ENCODE measurements at places on chromosomes 7 and 10. TPM values are rescaled to one million over a fixed set of nuclear protein-coding genes. Genes with fewer than 3 reads are reported as not detected.
A peak's percentile ranks its signal among the peaks of the same experiment; 100 is the strongest.

DNA sequence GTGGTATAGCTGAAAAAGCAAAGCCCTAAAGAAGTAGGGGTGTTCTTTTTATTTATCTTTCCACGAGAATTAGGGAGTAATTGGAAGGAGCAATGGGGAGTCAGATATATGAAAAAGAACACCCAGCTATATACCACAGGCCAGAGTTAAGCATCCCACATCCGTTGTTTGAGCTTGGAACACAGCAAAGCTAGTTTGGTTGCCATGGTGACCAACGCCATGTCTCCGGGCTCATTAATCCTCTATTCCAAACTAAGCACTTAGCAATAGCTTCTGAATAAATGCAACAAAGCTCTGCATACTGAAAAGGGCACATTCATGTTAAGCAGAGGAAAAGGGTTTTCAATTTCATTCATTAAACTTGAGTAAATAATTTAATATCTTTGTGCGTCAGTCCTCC, 23.5 kb downstream of the ASB4 start:
- no peaks in the 10 kb centered on the region for H3K27me3 ChIP-seq
- H3K4me3 ChIP-seq = no peak overlapping the region
- no peak overlapping the region for H3K27ac ChIP-seq
- no peaks in the 10 kb centered on the region for H3K36me3 ChIP-seq

DNA sequence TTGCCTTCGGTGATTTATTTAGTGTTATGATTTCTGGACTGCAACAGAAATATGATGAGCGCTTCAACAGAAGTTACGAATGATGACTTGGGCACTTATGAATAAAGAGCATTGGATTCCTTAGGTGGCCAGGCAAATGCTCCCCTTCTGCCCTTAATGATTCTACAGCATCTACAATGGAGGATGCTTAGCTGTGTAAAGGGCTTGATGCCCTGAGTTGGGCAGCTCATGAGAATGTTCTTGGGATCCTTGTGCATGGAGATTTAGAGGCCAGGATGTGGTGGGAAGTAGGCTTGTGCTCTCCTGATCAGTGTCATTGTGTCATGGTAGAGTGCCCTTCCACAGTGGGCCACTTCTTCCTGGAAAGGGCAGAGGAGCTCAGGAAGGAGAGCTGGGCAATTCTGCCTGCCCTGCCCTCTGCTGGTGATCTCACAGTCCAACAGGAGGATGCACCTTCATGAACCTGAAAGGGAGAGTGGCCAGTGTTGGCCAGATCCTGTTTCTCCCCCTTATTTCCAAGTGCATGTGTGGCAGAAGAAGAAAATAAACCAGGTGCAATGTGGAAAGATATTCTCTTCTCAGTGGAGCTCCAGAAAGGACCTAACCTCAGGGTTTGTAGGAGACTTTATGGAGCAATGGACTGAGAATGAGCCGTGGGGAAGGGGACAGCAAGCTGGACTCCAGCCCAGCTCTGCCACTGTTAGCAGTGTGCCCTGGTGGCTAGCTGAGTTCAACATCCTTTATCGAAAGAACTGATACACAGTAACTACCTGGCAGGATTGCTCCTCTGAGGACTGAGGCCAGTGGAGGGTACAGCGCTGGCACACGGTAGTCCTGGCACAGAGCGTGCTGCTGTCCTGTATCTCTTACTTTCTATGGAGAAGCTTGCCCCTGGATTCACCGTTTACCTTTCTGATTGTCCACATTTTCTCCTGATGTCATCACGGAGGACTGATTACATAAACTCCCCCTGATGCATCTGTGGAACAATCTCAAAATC, 182.9 kb downstream of the BMPER start:
- H3K27ac ChIP-seq = no peak overlapping the region
- no peaks in the 10 kb centered on the region for H3K4me1 ChIP-seq
- no peak overlapping the region for H3K4me3 ChIP-seq
- DNase-seq = no peak
- H3K27me3 ChIP-seq = no peaks in the 10 kb centered on the region

GRCh38 chr10:124092250-124092859, 1.0 kb downstream of the CHST15 start:
- H3K4me1 ChIP-seq = no peaks in the 10 kb centered on the region
- H3K27me3 ChIP-seq = peaks cover 36% of the 10 kb centered on the region
- no peak for DNase-seq

GRCh38 chr10:102163342-102163989, 11.3 kb downstream of the NOLC1 start:
- H3K27ac ChIP-seq = peak overlapping the region; percentile 47
- peaks cover 3% of the 10 kb centered on the region for H3K4me1 ChIP-seq
- no peak for DNase-seq
- peaks cover 31% of the 10 kb centered on the region for H3K36me3 ChIP-seq

GRCh38 chr10:106500925-106501525, 663.5 kb downstream of the SORCS1 start:
- no peaks in the 10 kb centered on the region for H3K36me3 ChIP-seq
- H3K27ac ChIP-seq = no peak overlapping the region
- no peaks in the 10 kb centered on the region for H3K27me3 ChIP-seq

- DNase-seq = no peak
- H3K27ac ChIP-seq = no peak overlapping the region
- peaks cover 13% of the 10 kb centered on the region for H3K27me3 ChIP-seq
- no peak overlapping the region for H3K4me3 ChIP-seq
- H3K4me1 ChIP-seq = no peaks in the 10 kb centered on the region
Measured at GRCh38 chr10:69761320-69761719, 40.4 kb upstream of the COL13A1 start.

DNA sequence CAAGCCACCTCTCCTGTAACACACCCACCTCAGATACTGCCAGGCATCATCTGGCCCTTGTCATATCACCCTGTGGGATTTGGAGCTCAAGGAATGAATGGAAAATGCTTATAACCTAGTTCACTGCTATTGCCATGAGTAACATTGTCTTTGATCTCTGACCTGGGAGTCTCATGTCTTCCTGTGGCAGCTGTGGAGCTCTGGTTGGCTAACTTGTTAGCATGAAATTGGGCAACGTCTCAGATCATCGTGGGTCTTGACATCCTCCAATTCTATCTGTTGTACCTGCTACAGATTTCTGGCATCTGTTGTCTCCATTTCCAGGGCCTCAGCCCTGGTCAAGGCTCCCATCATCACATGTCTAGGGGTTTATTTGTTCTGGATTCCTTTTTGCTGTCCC, 2.2 kb upstream of the TMEM270 start:
- H3K4me3 ChIP-seq = no peak overlapping the region
- peaks cover 11% of the 10 kb centered on the region for H3K27me3 ChIP-seq
- no peak overlapping the region for H3K27ac ChIP-seq
- no peaks in the 10 kb centered on the region for H3K36me3 ChIP-seq
- DNase-seq = peak; percentile 10

GRCh38 chr10:3111621-3112163, 44.3 kb downstream of the PFKP start:
- no peaks in the 10 kb centered on the region for H3K27me3 ChIP-seq
- H3K36me3 ChIP-seq = peaks cover 20% of the 10 kb centered on the region
- H3K4me3 ChIP-seq = no peak overlapping the region
- no peak for DNase-seq

- H3K4me1 ChIP-seq = no peaks in the 10 kb centered on the region
- peaks cover 28% of the 10 kb centered on the region for H3K36me3 ChIP-seq
- no peak for DNase-seq
- H3K27ac ChIP-seq = no peak overlapping the region
Measured at GRCh38 chr7:148791546-148791945, 92.5 kb downstream of the EZH2 start.

- H3K4me3 ChIP-seq = no peak overlapping the region
- H3K27ac ChIP-seq = no peak overlapping the region
- H3K27me3 ChIP-seq = peaks cover 13% of the 10 kb centered on the region
- peak; percentile 28 for DNase-seq
- H3K4me1 ChIP-seq = peaks cover 8% of the 10 kb centered on the region
- no peaks in the 10 kb centered on the region for H3K36me3 ChIP-seq
Measured at GRCh38 chr10:69961881-69962745, 90.5 kb upstream of the MACROH2A2 start.

DNA sequence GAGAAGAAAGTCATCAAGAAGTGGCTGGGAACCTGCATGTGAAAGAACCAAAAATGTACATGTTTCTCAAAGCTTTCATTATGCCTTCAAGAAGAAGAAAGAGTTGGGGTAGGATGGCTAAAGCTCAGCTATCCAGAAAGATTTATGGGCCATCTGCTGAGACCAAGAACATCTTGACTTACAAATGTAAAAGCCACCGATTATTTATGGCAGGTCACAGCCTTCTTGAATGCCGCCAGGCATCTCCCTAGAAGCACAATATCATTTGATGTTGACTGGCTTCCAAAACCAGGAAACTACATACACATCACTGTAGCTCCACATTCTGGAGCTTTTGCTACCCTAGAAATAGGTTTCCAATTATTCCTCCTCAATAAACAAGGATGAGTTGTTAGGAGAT, 254.2 kb upstream of the AOAH start:
- peaks cover 14% of the 10 kb centered on the region for H3K4me1 ChIP-seq
- no peak for DNase-seq
- no peak overlapping the region for H3K27ac ChIP-seq
- H3K36me3 ChIP-seq = no peaks in the 10 kb centered on the region
- no peak overlapping the region for H3K4me3 ChIP-seq

GPR85 gene
- total RNA-seq = 0.08 TPM

DDC gene
- total RNA-seq = not detected

Data from natural killer cell treated with Interleukin-12 subunit alpha and Interleukin-12 subunit beta and Interleukin-15 and Interleukin-18, amount 100 ng/mL, for 72 hours (primary cell).